ENCODE measurements at places on chromosomes 12 and 14. TPM values are rescaled to one million over a fixed set of nuclear protein-coding genes. Genes with fewer than 3 reads are reported as not detected.

DNA sequence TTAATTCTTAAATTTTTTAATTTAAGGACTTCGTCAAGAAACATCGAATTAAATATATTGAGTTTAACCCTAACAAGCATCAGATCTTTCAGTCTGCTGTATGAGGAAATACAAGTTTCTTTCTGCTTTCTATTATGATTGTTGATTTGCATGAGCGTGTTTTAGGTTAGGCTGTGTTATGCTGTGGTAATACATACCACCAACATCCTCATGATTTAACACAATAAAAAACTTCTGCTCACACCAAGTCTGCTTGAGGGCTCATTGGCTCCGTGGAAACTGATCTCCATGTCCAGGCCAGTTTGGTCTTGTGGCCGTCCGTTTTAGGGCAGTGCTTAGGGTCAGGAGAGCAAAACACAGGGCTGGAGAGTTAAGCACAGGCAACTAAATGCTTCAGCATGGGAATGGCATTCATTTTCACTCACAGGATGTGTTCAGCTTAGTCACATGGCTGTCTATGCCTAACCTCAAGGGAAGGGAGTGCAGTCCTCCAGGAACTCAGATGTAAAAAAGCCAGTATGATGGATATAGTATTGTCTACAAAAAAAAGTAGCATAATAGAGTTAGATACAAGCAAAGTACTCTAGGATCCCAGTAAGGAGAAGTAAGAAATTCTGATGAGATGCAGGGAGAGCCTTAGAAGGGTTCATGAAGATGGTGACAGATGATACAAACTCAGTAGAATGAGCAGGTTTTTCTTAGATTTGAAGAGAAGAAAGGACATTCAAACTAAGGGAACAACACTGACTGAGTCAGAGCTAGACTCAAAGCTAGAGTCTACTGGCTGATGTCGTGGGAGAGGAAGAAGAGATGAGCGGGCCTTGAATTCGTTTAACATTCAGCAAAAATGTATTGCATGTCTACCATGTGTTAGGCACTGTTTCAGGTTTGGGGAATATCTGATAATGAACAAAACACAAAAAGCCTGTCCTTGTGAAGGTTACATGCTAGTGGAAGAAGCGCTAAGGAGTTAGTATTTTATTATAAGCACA lies 16.3 kb downstream of the MARK3 start:
- H3K27ac ChIP-seq: no peak overlapping the region
- H3K27me3 ChIP-seq: no peaks in the 10 kb centered on the region
- peaks cover 47% of the 10 kb centered on the region for H3K4me1 ChIP-seq

- peaks cover 5% of the 10 kb centered on the region for H3K36me3 ChIP-seq
- peaks cover 2% of the 10 kb centered on the region for H3K27me3 ChIP-seq
- H3K27ac ChIP-seq: no peak overlapping the region
- no peak overlapping the region for H3K4me3 ChIP-seq
- H3K4me1 ChIP-seq: peaks cover 20% of the 10 kb centered on the region
- DNase-seq: no peak
Observed at GRCh38 chr12:116423094-116423493, 136.1 kb upstream of the MAP1LC3B2 start.

DNA sequence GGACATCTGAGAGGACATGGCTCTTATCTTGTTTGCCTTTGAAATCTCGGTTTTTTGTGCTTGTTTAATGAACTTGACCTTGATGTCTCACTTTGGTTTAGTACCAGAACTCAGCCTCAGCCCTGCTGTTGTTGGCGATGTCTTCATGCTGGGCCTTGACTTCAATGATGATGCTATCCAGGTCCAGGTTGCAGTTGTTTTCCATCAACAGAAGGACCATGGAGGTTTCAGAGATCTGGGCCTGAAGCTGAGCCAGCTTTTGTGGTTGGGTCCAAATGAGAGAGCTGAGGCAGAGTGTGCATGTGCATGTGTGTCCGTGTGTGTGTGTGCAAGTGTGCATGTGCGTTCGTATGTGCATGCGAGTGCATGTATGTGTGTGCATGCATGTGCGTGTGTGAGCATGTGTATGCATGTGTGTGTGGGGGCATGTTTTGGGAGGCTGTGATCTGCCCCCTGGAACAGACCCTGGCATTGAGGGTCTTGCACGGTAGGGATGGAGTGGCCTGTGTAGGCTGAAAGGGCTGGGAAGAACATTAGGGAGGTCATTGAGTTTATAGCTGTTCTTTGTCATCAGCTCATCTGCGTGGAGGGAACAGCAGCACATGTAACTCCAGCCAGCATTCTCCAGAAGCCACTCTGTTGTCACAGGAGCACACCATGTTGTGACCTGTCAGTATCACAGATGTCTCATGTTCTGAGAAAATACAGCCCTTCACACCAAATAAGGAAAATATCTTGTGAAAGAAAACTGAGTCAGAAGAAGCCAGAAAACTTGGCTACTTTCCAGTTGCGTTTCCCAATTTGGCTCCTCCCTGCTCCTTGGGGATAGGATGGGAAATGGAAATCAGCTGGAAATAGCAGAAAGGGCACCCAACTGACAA lies 10.0 kb upstream of the KRT82 start:
- peaks cover 1% of the 10 kb centered on the region for H3K36me3 ChIP-seq
- peaks cover 6% of the 10 kb centered on the region for H3K4me1 ChIP-seq
- no peak overlapping the region for H3K27ac ChIP-seq
- no peaks in the 10 kb centered on the region for H3K27me3 ChIP-seq
- no peak overlapping the region for H3K4me3 ChIP-seq
- DNase-seq: no peak

The CHGA gene
- total RNA-seq: 3.0 TPM

The SMCO2 gene
- not detected for total RNA-seq

The RABGGTA gene
- 22.8 TPM for total RNA-seq

The RNASE7 gene
- total RNA-seq: not detected
